ENCODE measurements at places on chromosomes 2 and 18. TPM values are rescaled to one million over a fixed set of nuclear protein-coding genes. Genes with fewer than 3 reads are reported as not detected.

- no peaks in the 10 kb centered on the region for H3K27me3 ChIP-seq
- no peak overlapping the region for H3K4me3 ChIP-seq
- H3K4me1 ChIP-seq = no peaks in the 10 kb centered on the region
- no peak overlapping the region for H3K27ac ChIP-seq
- no peaks in the 10 kb centered on the region for H3K36me3 ChIP-seq
Measured at GRCh38 chr2:220417503-220417902, 790.1 kb downstream of the SLC4A3 start.

DNA sequence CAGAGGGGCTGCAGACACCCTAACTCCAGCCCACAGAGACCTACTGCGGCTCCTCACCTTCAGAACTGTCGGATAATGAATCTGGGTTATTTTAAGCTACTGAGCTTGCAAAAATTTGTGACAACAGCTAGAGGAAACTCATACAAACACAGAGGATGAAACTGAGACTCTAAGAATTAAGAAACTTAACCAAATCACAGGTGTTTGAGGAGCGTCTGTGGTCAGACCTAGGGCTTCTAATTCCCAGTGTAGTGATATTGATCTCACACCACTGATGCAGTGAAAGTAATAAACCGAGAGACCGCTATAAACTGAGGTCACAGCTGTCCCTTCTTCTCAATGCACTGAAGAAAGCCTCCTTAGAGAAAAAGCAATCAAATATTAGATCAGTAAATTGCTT lies 110.1 kb downstream of the RGPD3 start:
- no peak overlapping the region for H3K27ac ChIP-seq
- peak; percentile 11 for DNase-seq
- H3K27me3 ChIP-seq = peaks cover 9% of the 10 kb centered on the region
- H3K36me3 ChIP-seq = no peaks in the 10 kb centered on the region
- H3K4me3 ChIP-seq = no peak overlapping the region
- peaks cover 12% of the 10 kb centered on the region for H3K4me1 ChIP-seq

GRCh38 chr2:241565411-241565810 lies 6.9 kb downstream of the BOK start:
- no peak overlapping the region for H3K4me3 ChIP-seq
- H3K36me3 ChIP-seq = no peaks in the 10 kb centered on the region
- DNase-seq = no peak

HOXD13 gene
- not detected for total RNA-seq

DNA sequence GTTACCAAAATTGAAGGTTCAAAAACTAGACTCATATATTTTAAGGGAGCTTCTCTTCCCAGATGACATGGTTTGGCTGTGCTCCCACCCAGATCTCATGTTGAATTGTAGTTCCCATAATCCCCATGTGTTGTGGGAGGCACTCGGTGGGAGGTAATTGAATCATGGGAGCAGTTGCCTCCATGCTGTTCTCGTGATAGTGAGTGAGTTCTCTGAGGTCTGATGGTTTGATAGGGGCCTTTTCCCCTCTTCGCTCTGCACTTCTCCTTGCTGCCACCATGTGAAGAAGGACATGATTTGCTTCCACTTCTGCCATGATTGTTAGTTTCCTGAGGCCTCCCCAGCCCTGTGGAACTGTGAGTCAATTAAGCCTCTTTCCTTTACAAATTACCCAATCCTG lies 140.1 kb downstream of the MAIP1 start:
- no peak overlapping the region for H3K4me3 ChIP-seq
- no peaks in the 10 kb centered on the region for H3K36me3 ChIP-seq
- no peak for DNase-seq

DNA sequence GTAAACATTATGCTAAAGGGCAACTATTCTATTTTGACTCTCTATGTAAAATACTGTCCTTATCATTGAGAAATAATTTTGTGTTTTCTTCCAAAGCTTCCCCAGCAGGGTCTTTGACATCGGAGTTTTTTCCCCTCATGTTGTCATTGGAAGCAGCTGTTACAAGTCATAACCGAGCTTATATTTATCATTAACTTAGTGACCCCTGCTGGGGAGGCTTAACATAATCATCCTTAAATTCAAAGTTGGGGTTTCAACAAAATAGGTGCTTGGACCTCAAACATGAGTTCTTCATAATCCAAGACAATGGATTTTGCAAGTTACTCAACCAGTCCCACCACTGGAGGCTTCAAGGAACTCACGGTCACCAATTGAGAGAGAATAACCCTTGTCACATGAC lies 330.9 kb downstream of the DCC start:
- no peaks in the 10 kb centered on the region for H3K36me3 ChIP-seq
- no peak for DNase-seq
- H3K27me3 ChIP-seq = no peaks in the 10 kb centered on the region

DNA sequence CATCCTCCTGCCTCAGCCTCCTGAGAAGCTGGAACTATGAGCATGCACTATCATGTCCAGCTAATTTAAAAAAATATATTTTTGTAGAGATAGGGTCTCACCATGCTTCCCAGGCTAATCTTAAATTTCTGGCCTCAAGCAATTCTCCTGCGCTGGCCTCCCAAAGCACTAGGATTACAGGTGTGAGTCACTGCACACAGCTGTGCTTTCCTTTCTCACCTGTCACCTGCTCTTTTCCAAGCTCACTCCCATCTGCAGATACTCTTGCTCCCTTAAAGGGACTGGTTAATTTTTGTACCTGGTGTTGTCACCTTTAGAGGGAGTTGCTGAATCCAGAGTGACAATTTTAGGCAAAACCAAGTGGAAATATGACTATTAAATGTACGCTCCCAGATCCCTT lies 178.2 kb downstream of the LOXHD1 start:
- H3K27ac ChIP-seq = no peak overlapping the region
- DNase-seq = no peak
- H3K36me3 ChIP-seq = no peaks in the 10 kb centered on the region
- H3K27me3 ChIP-seq = peaks cover 6% of the 10 kb centered on the region

MPP4 gene
- total RNA-seq = not detected

GRCh38 chr2:211867845-211868451 lies 670.7 kb downstream of the ERBB4 start:
- no peak overlapping the region for H3K27ac ChIP-seq
- no peak overlapping the region for H3K4me3 ChIP-seq
- no peaks in the 10 kb centered on the region for H3K36me3 ChIP-seq
- H3K27me3 ChIP-seq = no peaks in the 10 kb centered on the region

- no peaks in the 10 kb centered on the region for H3K4me1 ChIP-seq
- H3K27me3 ChIP-seq = no peaks in the 10 kb centered on the region
- DNase-seq = no peak
- no peak overlapping the region for H3K4me3 ChIP-seq
- H3K27ac ChIP-seq = no peak overlapping the region
- H3K36me3 ChIP-seq = no peaks in the 10 kb centered on the region
Measured at GRCh38 chr2:114610677-114611076, 168.2 kb downstream of the DPP10 start.

DNA sequence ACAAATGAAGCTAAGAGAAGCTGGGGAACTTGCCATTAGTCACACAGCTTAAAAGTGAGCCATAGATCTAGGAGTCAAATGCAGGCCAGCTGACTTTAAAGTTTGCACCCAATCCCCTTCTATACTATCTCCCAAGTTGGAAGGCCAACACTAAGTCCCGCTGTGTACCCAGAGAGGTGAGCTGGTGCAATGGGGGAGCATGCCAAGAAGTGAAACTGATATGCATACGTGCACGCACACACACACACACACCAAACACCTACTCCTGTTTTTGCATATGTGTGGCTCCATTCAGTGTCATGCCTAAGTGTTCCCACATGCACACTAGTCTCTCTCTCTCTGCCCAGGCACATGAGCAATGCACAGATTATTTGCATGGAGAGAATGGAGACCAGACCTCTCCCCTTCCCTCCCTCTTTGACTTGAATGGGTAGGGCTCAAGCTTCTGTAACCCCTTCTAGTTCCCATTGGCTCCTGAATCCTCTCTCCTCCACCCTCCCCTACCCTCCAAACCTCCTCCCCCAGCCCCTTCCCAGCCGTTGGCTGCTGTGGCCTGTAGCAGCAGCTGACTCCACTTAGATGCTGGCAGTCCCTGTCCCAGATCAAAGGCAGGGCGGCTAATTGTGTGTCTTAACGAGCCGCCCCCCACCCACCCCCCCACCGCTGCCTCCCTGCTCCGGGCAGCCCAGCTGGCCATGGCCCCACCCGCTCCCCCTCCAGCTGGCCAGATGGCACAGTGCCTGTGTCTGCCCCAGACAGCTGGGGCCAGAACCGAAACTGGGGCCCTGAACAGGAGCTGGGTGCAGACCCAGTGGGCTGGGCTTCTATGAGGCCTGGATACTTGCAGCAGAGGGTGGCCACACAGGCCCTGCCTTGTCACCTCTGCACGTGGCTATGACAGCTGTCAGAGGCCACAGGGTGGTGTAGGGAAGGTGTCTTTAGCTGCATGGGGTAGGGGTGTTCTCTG lies 5.6 kb downstream of the WNT10A start:
- H3K36me3 ChIP-seq = peaks cover 3% of the 10 kb centered on the region
- H3K4me1 ChIP-seq = peaks cover 32% of the 10 kb centered on the region
- no peak for DNase-seq
- H3K27ac ChIP-seq = no peak overlapping the region
- peaks cover 10% of the 10 kb centered on the region for H3K27me3 ChIP-seq

FTCDNL1 gene
- 3.4 TPM for total RNA-seq

DNA sequence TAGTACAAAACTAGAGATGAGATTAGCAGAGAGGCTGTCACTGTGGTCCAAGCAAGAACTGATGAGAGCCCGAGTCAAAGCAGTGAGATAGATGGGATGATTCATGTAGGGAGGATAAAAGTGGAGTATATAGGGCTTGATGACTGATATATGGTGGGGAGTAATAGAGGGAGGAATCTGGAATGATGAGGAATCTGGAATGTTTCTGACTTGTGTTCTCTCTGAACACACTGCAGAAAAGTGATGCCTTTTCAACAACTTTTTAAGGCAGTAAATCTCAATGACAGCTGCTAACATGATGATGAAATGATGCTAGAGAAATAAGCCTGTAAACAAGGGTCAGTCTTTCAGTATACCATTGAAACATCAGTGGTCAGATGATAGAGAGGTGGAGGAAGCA lies 143.5 kb upstream of the SP5 start:
- no peaks in the 10 kb centered on the region for H3K36me3 ChIP-seq
- H3K4me1 ChIP-seq = no peaks in the 10 kb centered on the region
- H3K4me3 ChIP-seq = no peak overlapping the region
- DNase-seq = no peak

- no peaks in the 10 kb centered on the region for H3K27me3 ChIP-seq
- H3K4me1 ChIP-seq = peaks cover 38% of the 10 kb centered on the region
- peak; percentile 55 for DNase-seq
- H3K4me3 ChIP-seq = peak overlapping the region; percentile 35
- H3K27ac ChIP-seq = peak overlapping the region; percentile 55
Measured at GRCh38 chr2:97870396-97870843, 125.3 kb downstream of the TMEM131 start.

DNA sequence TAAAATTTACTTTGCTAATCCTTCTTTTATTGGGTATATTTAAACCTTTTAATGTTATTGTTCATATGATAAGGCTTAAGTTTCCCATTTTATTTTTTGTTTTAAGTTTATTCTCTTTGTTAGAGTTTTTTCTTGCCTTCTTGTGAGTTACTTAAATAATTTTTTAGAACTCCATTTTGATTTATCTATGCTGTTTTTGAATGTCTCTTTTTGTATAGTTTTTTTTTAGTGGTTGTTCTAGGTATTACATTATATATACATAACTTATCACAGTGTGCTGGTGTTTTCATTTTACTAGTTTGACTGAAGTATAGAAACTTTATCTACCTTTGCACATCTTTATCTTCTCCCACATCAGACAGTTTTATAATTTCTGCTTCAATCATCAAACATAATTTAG lies 49.4 kb upstream of the TGFA start:
- no peak for DNase-seq
- no peak overlapping the region for H3K4me3 ChIP-seq
- peaks cover 5% of the 10 kb centered on the region for H3K4me1 ChIP-seq
- no peaks in the 10 kb centered on the region for H3K36me3 ChIP-seq

DNA sequence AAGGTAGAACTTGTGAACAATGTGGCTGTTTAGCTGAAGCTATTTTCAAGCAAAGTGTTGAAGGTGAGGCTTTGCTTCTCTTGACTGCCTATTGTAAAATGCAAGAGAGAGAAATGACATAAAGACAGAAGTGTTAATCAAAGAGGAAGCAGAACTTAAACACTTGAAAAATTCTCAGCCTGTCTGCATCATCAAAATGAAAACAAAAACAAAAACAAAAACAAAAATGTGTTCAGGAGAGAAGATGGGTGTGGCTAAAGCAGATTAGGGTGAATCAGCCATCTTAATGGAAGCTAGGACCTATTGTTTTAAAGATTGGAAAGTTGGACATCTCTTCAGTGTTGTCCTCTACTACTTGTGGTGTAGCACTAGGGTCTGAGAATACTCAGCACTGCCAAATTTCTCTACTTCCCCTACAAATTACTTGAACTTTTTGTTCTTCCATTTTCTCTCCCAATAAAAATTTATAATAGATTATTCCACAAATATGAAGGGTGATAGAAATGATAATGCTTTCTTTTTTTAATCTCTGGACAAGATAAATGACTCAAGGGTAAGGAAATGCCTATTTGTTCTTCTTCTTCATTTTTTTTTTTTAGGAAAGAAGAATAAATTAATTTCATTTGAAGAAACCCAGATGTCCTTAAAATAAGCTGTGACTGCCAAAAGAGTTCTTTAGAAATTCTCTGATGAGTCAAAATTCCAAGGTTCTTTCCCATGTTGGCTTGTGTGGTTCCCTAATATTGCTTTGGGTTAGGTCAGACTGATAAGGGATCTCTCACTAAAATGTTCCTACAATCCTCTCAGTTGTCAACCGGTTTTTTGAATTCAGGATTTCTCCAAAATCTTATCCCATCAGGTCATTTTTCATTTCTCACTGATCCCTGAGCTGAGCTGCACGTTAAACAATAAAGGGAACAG lies 571.2 kb upstream of the ZEB2 start:
- no peak for DNase-seq
- no peak overlapping the region for H3K4me3 ChIP-seq
- H3K36me3 ChIP-seq = no peaks in the 10 kb centered on the region
- H3K27ac ChIP-seq = no peak overlapping the region

MSTN gene
- not detected for total RNA-seq

DNA sequence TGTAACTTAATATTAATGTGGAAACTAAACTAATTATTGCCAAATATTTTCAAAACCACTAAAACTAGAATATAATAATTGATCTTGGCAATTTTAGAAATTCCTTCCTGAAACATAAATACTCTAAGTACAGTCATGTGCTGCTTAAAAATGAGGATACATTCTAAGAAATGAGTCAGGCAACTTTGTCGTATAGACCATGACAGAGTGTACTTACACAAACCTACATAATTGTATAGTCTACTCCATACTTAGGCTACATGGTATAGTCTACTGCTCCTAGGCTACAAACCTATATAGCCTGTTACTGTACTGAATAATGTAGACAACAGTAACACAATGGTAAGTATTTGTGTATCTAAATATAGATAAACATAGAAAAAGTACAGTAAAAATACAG lies 27.6 kb downstream of the FEZ2 start:
- no peak overlapping the region for H3K4me3 ChIP-seq
- H3K36me3 ChIP-seq = peaks cover 19% of the 10 kb centered on the region
- no peak overlapping the region for H3K27ac ChIP-seq
- no peaks in the 10 kb centered on the region for H3K27me3 ChIP-seq
- peaks cover 2% of the 10 kb centered on the region for H3K4me1 ChIP-seq
- no peak for DNase-seq

GRCh38 chr2:213416832-213417231 lies 132.6 kb downstream of the SPAG16 start:
- no peak overlapping the region for H3K27ac ChIP-seq
- no peaks in the 10 kb centered on the region for H3K4me1 ChIP-seq
- H3K27me3 ChIP-seq = no peaks in the 10 kb centered on the region
- H3K36me3 ChIP-seq = no peaks in the 10 kb centered on the region

SETBP1 gene
- 3.9 TPM for total RNA-seq

GRCh38 chr2:171509945-171510731 lies 12.1 kb upstream of the CYBRD1 start:
- H3K27ac ChIP-seq = no peak overlapping the region
- DNase-seq = no peak
- H3K4me3 ChIP-seq = no peak overlapping the region

- DNase-seq = no peak
- H3K4me1 ChIP-seq = no peaks in the 10 kb centered on the region
- H3K36me3 ChIP-seq = no peaks in the 10 kb centered on the region
Measured at GRCh38 chr2:191959209-191959608, 112.3 kb upstream of the CAVIN2 start.
